AG04449 (cell line): ENCODE measurements at places on chromosomes 6 and 20.

DNA sequence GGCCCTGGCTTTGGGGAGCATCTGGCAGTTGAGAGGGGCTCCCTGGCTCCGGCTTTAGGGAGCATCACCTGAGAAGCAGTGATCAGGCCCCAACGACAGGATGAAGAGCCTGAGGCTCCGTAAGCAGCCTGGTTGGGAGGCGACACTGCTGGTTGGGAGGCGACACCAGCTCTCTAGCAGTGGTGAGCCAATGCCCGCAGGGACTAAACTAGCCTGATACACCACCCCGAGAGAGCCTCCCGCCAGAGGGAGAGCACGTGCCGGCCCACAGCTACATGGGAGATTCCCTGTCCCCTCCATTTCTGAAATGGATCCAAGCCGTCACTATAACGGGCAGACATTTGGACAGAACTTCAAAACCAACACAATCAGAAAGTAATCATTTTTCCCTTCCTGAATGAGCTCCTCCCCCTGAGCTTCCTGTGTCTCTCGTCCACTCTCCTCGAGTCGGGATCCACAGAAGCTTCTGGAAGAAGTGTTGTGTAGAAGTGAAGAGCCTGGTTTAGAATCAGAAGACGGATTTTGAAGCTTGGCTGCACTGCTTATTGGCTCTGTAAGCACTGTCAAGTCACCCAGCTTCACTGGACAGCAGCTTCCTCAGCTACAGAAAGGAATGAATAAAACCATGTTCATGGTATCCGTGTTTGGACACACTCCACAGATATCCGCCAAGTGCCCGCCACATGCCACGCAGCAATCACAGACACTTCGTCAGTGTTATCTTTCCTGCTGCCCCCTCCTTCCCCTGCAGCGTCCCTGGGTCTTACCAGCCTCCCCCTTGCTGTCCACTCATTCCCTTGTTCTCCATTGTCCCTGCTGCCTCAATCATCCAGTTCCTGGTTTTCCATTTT lies 199.6 kb downstream of the TTLL2 start:
- DNase-seq, result no peak

GRCh38 chr20:59221049-59221706 lies 57.6 kb downstream of the ZNF831 start:
- DNase-seq, result no peak

DNA sequence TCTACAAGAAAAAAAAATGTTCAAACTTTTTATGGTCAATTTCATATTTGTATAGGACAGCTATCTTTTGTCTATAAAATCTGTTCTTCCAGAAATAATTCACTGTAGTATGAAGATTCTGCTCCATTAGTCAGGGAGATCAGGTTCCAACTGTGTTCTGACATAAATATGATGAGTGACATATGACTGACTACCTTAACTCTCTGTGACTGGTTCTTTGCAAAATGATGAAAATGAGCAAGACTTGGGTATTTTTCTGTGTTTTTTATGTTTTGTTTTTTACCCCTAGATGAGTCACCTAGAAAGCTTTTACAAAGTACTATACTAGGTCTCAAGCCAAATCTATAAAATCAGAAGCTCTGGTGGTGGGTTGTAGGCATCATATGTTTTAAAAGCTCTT lies 229.6 kb downstream of the MMUT start:
- DNase-seq, result no peak

- DNase-seq, result no peak
These were observed 48.3 kb upstream of the TRAF3IP2 start for GRCh38 chr6:111653979-111654378.

- DNase-seq, result no peak
These were observed 137.6 kb downstream of the PDSS2 start for GRCh38 chr6:107321793-107322192.

DNA sequence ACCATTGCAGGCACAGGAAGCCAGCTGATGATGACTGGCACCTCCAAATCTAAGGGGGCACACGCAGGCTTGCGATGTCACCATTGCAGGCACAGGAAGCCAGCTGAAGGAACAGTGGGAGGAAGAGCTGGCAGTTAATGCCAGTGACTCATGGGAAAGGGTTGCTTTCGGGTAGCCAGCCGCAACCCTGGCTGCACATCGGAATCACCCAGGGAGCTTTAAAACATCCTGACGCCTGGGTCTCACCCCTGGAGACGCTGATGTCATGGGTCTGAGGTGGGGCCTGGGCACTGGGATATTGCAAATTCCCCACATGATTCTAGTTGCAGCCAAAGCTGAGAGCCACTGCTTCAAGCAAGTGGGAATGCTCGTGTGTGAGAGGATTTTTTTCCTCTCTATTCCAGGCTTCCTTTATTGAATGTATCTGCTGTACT lies 16.1 kb upstream of the CCN6 start:
- DNase-seq, result peak; percentile 93

GRCh38 chr6:148947621-148948444 lies 201.0 kb downstream of the UST start:
- no peak for DNase-seq

DNA sequence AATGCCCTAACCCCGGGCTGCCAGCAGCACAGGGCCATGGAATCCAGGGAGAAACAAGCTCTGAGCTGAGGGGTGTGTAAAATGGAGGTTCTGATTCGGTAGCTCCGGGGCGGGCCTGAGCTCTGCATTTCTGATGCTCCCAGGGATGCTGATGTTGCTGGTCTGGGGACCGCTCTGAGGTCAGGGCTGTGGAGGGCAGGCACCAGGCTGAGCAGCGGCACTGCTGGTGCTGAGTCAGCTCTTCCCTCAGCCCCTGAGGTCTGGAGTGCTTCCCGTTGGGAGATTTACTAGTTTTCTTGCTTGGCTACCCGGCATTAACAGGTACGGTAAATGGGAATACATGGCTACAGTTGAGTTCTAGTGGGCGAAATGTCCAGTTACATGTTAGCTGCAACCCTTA lies 18.6 kb upstream of the CST3 start:
- no peak for DNase-seq

GRCh38 chr6:169989594-169989993 lies 238.2 kb downstream of the ERMARD start:
- no peak for DNase-seq

- DNase-seq, result no peak
These were observed 23.6 kb downstream of the NTSR1 start for GRCh38 chr20:62732031-62732760.

- no peak for DNase-seq
These were observed 4.9 kb upstream of the BEND6 start for GRCh38 chr6:56949925-56950495.

DNA sequence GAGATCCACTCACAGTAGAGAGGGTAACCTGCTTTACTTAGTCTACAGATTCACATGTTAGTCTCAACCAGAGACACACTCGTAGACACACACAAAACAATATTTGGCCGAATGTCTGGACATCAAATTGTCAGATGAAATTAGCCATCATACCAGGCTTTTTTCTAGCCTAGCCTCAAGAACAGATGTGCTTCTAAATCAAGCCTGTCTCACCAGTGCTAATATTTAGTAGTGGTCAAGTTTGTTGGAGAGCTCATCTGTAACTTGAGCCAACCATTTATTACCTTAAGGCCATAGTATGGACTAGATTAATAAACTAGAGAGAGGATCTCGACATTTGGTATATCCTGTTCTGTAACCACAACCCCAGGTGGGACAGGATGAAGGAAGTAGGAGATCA lies 1118.8 kb upstream of the MAP3K7 start:
- no peak for DNase-seq

DNA sequence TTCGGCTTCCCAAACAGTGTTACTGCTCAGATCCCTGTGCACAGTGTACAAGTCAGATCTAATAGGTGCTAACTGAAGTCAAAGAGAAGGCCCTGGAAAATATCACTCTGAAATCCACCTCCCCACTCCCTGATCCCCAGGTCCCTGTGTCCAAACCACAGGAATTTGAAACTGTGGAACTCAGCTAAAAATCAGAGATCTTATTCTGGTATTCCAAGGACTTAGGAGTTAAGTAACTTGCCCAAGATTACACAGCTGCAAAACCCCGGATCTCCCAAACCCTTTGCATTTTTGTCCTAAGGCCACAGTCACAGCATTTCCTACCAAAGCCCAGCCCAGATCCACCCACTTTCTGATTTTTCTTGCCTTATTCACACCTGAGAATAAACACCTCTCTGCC lies 32.3 kb upstream of the SLC23A2 start:
- DNase-seq, result peak; percentile 28

DNA sequence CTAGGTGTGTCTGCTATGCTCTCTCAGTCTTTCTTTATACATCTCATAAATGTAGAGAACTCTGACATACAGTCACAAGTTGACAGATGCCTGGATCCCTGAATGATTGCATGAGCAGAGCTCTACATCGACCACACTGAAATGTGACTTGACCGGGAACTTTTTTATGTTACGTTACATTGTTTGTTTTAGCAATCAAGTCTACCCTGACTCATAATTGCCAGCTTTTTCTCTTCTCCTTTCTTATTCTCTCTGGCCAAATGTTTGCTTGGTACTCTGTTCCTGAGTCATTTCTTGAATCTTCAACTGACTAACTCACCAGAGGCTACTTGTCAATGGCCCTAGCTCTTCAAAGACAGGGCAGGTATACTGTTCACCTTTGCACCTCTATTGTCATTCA lies 213.6 kb upstream of the DTNBP1 start:
- DNase-seq, result no peak

- no peak for DNase-seq
These were observed 54.2 kb downstream of the TRAM2 start for GRCh38 chr6:52522655-52523054.

DNA sequence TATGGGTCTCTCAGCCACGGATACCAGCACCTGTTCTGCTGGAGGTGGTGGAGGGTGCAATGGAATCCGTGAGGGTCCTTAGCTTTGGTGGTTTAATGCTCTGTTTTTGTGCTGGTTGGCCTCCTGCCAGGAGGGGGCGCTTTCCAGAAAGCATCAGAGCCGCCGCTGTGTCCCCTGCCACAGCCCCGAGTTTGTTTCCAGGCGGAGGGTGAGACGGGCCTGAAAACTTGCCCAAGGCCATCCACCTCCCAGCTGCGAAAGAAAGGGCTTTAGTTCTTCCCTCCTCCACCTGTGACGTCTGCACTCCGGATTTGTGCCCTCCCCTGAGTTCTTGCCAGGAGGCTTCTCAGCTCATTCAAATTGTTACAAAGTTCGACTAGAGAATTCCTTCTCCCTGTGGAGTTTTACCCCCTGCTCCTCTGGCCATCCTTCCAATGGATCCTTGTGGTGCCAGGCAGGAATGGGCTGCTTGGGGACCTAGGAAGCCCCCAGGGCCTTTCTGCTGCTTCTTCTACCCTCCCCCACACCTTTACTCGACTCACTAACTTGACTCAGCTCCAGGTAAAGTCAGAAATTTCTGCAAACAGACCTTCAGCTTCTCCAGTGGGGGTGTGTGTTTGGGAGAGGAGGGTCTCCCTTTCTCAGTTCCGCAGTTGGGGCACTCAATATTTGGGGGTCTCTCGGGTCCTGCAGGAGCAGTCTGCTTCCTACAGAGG lies 873.7 kb downstream of the KIF16B start:
- no peak for DNase-seq

DNA sequence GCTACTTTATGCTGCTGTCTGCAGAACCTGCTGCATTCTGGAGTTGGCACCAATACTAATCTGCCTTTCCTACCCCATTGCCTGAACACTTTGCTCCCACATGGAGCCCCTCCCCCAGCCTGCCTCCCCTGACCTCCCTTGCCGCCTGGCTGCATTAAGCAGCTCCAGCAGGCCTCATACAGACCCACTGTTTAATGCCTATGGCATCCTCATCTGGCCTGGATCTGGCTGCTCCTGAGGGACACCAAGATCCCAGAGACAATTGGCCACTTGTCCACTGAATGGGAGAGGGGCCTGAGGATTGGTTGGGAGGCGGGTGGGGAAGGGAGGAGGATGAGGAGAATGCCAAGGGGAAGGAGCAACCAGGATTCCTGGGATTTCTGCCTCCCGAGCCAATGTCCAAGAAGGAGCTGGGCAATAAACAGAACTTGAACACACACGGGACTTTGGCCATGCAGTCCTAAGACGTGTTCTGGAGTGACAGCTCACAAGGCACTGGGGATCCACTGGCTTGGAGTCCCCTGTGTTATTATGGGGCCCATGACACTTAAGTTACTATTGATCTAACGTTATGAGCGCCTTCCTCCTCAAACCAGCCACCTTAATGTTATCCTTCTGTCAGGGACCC lies 10.4 kb upstream of the KCNK5 start:
- DNase-seq, result no peak

- no peak for DNase-seq
These were observed 1359.4 kb upstream of the GJE1 start for GRCh38 chr6:140773276-140773675.

DNA sequence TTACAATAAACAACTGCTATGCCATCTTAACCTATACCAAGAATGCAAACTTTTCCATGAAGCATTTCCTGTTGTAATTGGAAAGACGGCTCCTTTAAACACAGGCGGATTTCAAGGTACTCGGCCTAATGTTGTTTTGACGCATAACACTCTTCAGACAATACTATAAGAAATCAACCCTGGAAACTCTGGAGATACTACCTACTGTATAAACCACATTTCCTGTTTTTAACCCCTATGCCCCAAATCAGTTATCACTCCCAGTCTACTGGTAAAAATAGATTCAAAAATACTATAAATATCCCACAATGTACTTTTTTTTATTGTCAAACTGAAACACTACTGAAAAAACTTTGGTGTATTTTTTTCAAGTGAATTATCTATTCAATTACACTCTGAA lies 118.1 kb downstream of the IRF4 start:
- no peak for DNase-seq

GRCh38 chr6:110329348-110329713 lies 28.8 kb downstream of the METTL24 start:
- DNase-seq, result no peak

DNA sequence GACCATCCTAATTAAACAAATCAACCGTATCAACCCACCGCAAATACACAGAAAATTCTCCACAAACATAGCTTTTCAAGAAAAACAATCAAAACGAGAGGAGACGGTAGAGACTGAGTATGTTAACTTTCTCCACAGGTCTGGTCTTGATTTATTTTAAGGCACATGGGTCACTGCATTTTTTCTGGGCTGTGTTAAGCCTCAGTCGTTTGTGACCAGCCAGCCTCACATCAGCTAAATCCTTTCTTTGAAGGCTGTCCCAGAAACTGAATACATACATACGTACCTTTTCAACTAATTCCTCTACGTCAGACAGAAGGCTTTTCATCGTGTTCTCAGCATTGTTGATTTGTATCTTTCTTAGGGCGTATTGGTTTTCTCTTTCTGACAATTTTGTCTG lies 69.4 kb downstream of the LAMA4 start:
- DNase-seq, result no peak

GRCh38 chr6:10550764-10551163 lies 29.6 kb downstream of the GCNT2 start:
- DNase-seq, result no peak

- no peak for DNase-seq
These were observed 53.2 kb downstream of the RAMACL start for GRCh38 chr6:166533205-166533824.

GRCh38 chr6:78598966-78599365 lies 268.4 kb upstream of the IRAK1BP1 start:
- peak; percentile 88 for DNase-seq

- no peak for DNase-seq
These were observed 350.8 kb upstream of the RSPO3 start for GRCh38 chr6:126767711-126768110.

GRCh38 chr20:44637522-44638372 lies 13.8 kb downstream of the ADA start:
- DNase-seq, result no peak

- no peak for DNase-seq
These were observed 56.5 kb upstream of the NRSN1 start for GRCh38 chr6:24069526-24069925.

- DNase-seq, result no peak
These were observed 11.0 kb upstream of the FBXL4 start for GRCh38 chr6:98958776-98959175.
